ELF-1 (cell line): ENCODE measurements at places on chromosomes 1 and 21.

DNA sequence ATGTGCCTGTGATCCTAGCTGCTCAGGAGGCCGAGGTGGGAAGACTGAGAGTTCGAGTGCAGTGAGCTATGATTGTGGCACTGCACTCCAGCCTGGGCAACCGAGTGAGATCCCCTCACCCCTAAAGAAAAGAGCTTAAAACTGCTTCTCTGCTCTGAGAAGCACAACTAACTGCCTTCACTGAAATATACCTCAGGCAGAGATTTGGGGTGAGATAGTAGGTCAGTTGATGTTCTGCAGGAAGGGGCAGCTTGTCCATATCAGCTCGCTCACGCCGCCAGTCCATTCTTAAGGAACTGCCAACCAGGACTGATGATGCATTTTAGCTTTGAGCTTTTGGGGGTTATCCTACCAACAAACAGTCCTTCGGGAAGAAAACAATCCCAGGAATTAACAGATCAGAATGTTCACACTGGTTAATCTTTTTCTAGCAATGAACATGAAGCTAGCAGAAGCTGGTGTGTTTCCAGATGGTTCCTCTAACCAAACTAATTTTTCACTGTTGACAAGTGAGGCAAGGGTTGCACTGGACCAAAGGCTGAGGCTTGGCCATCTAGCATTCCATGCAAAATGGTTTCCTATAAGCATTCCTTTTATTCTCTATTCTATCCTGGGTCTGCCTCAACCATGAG is 31.6 kb downstream of the LHX4 start:
- no peak for DNase-seq

DNA sequence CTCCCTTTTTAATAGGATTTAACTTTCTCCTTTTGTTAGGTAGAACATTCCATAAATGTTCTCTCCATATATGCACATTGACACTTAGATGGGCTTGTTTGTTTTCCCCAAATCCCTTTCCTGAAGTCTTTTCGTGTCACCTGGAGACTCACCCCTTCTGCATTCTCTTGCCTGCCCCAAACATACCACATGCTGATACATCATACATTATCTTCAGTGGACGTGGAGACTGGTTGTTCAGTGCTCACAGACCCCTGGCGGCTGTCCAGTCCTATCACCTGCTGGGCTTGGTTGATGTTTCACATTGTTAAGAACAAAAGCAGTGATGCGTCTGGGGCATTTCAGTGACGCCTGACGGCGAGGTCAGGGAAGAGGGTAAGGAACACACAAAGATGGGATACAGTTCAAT is 22.2 kb downstream of the FMOD start:
- DNase-seq, result peak; percentile 67

GRCh38 chr1:2506007-2506860 is 20.2 kb downstream of the PANK4 start:
- no peak for DNase-seq

DNA sequence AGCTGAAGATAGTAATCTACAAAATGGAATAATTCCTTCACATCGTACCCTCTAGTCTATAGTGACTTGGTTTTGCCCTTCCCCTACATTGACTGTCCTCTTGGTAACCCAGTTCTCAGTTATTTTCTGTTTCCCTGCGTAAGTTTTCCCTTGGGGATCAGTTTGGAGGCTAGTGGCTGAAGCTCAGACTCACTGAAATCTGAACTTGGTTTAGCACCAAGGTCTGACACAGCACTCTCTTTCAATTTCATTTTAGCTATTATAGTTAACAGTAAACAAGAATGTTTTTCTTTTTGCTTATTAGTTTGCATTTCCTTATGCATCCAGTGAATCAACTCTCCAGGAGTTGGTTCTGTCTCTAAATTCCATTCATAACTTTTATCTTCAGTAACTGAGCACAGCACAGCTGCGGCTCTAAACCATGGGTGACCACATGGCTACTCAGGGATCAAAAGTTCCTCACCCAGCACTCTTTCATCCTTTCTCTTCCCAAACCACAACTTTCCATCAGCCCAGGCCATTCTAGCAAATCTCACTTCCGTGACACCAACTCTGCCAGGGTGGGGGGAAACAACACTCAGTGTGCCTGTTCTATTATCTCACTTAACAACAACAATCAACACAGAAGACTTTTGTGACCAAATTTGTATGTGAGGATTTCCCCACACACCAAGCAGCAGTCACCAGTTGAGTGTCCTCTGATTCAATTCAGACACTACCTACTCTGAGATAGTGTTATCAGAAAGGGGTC is 17.6 kb upstream of the IFI6 start:
- DNase-seq, result no peak

DNA sequence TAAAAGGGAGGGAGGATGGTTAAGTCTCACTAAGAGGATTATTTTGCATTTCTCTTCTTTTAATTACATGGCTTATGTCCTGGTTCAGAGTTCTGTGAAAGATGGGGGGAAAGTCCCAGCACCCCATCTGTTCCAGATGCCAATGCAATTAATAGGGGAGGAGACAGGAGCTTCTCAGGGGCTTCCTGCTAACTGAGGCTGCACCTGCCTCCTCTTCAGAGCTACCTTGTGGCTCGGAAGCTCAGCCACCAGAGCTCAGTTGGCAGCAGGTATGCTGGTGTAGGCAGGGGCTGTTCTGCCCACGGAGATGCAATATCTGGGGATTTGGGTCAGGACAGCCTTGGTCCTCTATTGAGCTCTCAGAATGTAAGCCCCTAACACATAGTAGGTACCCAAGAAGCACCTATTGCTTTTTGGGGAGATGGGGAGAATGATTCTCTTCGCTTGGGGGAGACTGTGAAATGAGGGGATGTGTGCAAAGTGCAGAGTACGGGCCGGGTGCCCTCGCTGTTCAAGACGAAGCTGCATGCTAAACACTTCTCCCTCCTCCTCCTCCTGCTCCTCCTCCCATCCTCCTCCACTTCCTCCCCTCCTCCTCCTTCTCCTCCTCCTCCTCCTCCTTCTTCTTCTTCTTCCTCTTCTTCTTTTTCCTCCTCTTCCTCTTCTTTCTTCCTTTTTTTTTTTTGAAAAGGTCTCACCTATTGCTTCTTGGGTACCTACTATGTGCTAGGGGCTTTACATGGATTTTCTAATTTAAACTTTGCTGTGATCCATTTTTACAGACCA is 279.0 kb downstream of the PTPRU start:
- no peak for DNase-seq

- DNase-seq, result peak; percentile 89
Measured at GRCh38 chr1:4108331-4108730, 208.3 kb upstream of the C1orf174 start.

DNA sequence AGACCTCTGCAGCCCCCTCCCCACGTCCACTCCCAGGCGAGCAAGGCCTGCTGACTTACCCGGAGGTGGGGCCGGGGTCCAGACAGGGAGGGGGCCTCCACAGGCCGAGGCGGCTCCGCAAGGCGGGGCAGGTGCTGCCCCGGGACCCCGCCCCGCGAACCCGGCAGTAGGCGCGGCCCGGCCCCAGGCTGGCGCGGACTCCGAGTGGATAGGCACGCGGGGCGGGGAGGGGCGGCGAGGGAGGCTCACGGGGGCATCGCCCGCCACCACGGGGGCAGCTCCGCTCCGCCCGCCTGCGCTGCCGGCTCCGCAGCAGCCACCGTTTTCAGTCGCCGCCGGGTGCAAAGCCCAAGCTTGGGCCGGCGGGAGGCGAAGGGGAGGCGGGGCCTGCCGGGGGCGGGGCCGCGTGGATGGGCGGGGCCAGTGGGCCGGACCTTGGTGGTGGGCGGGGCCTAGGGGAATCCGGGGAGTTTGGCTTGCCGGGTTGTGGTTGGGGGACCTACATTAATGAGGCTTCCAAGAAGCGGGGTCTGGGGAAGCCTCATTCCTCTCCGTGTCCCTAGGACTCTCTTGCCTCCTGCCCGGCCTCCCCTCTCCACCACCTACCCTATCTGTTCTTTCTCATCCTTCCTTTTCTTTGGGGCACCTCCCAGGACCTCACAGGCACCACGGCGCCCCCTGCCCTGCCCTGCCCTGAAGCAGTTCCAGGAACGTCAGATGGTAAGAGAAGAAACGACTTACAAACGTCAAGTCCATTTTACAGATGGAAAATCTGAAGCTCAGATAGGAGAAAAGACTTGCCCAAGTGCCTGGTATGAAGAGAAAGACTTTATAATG is at the start of gene RIMS3:
Gene RIMS3 (minus strand): TSS at position 348 of the 837 bp plus-strand sequence. CDS start 23,757 bp downstream, outside the sequence.
- peak; percentile 60 for DNase-seq

GRCh38 chr1:150560011-150560438 is 10.8 kb downstream of the ADAMTSL4 start:
- DNase-seq, result peak; percentile 90

GRCh38 chr1:32695098-32695904 is 7.3 kb downstream of the SYNC start:
- peak; percentile 77 for DNase-seq

DNA sequence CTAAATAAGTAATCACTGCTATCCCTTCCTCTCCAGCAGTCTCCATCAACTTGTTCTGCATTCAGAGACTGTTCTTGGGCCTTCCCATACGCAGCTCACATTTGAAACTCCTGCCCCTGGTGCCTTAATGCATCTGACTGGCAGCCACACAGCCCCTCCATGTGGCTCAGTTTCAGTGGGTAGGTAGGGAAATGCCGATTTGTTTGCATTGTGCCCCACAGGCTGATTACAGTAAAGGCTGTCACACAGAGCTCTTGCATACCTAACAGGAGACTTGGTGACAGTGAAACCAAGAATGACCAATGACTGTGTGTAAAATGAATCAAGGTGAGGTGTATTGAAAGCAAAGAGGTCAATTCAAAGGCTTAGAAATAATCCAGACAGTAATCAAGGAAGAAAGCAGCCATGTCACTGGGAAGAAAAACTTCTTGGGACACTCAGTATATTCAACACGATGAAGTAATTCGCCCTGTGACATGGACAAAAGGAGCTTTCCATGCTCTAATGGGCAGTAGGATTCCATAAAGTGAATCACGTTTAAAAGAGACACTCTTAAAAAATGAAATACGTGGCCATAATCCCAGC is 12.7 kb upstream of the B3GALNT2 start:
- no peak for DNase-seq

DNA sequence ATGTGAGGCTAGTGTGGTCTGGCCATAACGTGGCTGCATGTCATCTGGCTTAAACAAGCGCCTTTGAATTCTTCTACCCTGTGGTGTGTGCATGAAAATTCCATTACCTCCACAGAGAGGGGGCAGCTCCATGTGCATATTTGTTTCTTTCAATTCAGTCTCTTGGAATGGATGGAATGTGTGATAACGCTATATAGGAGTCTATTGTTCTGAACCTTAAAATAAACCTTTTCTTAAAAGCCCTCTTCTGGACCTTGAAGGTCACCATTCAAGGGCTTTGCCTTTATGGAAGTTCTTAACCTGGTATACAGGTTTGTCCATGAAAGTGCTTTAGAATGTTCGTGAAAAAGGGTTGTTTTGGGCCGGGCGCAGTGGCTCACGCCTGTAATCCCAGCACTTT is 118.2 kb upstream of the ADGRL2 start:
- DNase-seq, result peak; percentile 43

DNA sequence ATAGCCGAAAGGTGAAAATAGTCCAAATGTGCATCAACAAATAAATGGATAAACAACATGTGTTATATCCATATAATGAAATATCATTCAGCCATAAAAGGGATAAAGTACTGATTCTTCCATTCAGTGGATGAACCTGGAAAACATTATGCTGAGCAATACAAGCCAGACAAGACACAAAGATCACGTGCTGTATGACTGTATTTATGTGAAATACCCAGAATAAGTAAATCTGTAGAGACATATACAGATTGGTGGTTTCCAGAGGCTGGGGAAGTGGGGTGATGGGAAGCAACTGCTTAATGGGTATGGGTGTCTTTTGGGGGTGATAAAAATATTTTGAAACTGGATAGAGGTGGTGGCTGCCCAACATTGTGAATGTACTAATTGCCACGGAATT is 13.3 kb upstream of the GSTM4 start:
- DNase-seq, result no peak

DNA sequence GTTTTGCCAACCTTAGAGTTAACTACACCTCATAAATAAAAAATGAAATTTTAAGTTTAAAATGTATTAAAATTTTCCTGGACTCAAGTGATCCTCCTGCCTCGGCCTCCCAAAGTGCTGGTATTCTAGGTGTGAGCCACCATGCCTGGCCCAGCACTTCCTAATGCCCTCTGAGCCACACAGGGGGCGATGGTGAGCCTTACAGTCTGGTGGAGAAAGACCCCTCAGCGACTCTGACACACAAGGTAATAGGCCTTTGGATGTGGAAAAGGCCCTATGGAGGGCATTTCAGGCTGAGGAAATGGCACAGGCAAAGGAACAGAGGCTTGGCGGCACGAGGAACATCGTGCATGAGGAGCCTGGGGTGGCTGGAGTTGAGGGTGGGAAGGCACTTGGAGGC is 6.7 kb downstream of the CITED4 start:
- DNase-seq, result peak; percentile 43
